ENCODE measurements at places on chromosomes 12 and 14.

- no peak for DNase-seq
These were observed 471.7 kb upstream of the SYT1 start for GRCh38 chr12:78392918-78393317.

DNA sequence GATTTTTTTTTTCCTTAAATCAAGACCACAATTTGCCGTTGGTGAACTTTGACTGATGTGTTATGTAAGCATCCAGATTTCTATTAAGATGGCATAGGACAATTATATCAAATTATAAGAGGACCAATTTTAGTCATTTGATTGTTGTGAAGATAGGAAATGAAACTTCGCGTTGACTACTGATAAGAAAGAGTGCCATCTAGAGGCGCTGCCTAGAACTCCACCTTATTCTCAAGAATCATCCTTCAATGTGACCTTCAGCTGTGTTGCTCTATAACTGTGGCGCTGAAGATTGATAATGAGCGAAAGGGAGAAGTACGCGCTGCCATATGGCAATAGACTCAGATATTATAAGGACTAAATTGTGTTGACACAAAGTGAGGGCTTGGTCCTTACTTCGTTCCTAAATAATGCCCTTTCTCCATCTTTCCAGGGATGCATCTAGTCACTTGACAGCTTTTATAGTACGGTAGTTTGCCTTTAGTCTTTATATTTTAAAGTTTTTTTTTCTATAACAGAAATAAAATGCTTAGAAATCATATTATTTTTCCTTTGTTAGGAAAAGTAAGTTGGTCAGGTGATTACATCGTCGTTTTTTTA is 350.8 kb upstream of the STXBP6 start:
- peak; percentile 57 for DNase-seq

GRCh38 chr12:34346372-34347034 is 324.2 kb downstream of the ALG10 start:
- DNase-seq: no peak

DNA sequence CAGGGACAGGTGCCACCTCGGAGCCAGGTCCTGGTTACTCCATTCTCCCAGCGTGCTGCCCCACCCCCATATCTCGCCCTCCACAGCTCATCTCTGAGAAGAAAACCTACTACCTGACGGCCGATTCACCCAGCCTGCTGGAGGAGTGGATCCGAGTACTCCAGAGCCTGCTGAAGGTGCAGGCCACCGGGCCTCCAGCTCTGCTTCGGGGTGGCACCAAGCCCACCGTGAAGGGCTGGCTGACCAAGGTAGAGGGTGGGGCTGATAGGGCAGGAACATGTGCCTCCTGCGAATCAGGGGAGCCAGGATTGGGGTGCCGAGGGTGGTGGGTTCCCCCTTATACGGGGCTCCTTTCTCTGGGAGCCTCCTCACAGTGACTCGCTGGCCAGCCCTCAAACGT is 25.9 kb downstream of the PIGH start:
- no peak for DNase-seq

DNA sequence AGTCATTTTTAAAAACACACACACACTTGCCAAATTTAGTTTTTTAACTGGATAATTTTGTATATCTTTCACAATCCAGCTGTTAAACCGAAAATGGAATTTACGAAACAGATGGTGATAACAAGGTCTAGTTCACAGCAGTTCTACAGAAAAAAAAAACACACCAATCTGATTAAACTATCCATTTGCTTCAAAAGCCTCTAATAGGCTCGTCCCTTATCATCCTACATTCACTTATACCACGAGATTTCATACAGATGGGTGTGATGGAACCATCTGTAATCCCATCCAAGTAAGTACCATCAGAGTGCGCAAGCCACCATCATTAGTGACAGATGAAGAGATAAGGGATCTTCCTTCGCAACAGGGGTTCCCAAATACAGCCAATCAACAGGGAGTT is 20.1 kb downstream of the GCH1 start:
- DNase-seq: no peak

- DNase-seq: peak; percentile 70
These were observed 845 bp upstream of the RARG start for GRCh38 chr12:53232646-53233461.
